Osteocyte (in vitro differentiated cells): ENCODE measurements at places on chromosomes 12 and 14. TPM values are rescaled to one million over a fixed set of nuclear protein-coding genes. Genes with fewer than 3 reads are reported as not detected.

CCDC198 gene
- not detected in 2 replicates for total RNA-seq

DNA sequence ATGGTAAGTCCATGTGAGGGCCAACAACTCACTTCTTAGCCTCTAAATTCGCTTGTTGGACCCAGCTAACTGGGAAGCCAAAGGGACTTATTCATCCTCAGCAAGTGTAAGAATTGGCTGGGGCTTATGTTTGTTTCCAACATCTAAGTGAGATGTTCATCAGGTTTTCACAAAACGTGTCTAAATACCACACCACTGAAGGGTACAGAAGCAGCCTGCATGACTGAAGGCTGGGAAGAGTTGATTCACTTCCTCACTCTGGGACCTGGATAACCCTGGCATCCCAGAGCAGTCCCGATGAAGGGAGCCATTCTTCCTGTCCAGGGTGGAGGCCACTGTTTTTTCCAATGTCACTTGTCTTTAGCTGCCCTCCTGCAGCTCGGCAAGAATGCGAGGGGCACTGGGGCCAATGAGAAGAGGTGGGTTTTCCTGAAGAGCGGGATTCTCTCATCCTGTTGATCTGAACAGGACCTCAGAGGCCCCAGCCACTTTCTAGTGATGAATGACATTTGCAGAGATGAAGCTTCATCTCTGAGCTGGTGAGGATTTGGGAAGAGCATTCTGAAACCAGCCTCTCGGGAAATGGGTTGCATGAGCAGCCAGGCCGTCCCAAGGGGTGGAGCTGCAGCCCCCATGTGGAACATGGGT lies 12.2 kb upstream of the COL2A1 start:
- no peak for DNase-seq

DNA sequence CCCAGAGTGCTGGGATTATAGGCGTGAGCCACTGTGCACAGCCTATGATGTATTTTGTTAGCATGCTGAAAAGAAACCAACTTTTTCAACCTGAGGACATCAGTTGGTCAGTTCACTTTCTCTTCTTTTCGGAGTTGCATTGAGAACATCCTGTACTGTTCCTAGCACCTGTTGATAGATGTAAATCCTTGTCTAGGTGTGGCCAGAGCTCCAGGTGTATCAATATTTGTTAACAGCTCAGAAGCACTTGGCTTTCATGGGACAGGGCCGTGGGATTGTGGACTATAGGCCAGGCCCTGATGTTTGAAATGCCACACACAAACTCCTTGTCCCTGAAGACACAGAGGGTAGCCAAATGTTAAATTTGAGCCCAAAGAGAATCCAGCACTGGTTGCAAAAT lies 14.9 kb downstream of the HCAR2 start:
- DNase-seq: no peak

DNA sequence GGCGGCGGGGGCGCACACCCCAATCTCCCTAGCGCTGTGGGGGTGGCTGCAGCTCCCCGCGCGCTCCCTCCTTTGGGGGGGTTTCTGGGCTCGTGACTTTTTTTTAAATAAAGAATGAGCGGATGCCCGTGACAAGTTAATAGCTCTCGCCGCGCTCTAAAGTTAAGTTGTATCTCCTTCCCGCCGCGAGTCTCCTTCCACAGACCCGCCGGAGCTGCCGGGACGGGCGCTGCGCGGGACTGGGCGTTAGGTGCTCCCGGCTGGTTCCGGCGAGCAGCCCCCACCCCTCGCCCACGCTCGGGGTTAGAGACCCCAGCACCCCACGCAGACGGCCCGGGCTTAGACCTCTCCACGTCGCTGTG lies 82.6 kb upstream of the HMGA2 start:
- DNase-seq: no peak

- DNase-seq: no peak
Measured at GRCh38 chr14:34872822-34873588, 2.2 kb downstream of the BAZ1A start.
